ENCODE measurements at places on chromosomes 2 and 18. TPM values are rescaled to one million over a fixed set of nuclear protein-coding genes. Genes with fewer than 3 reads are reported as not detected.

MYO3B gene
- 0.20 TPM for total RNA-seq

SULT1C4 gene
- 9.6 TPM for total RNA-seq

MEMO1 gene
- total RNA-seq: 46.5 TPM

GCG gene
- not detected for total RNA-seq

UGT1A3 gene
- total RNA-seq: not detected

NT5C1B gene
- total RNA-seq: not detected

GYPC gene
- 7.0 TPM for total RNA-seq

Data from dorsolateral prefrontal cortex (tissue), 122 donors.